Breast epithelium (tissue), 4 donors: ENCODE measurements at places on chromosomes 3 and 15. TPM values are rescaled to one million over a fixed set of nuclear protein-coding genes. Genes with fewer than 3 reads are reported as not detected.

DNA sequence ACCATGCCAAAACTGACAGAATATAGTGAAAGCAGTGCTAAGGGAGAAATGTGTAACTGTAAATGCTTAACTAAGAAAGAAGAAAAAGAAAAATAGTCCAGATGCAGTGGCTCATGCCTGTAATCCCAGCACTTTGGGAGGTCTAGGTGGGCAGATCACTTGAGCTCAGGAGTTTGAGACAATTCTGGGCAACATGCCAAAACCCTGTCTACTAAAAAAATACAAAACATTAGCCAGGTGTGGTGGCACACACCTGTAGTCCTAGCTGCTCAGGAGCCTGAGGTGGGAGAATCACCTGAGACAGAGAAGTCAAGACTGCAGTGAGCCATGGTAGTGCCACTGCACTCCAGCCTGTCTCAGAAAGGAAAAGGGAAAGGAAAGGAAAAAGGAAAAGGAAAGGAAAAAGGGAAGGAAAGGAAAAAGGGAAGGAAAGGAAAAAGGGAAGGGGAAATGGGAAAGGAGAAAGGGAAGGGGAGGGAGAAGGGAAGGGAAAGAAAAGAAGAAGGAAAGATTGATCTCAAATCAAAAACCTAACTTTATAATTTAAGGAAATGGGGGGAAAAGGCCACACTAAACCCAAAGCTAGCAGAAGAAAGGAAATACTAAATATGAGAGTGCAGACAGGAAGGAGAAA, 20.3 kb downstream of the C3orf33 start:
- DNase-seq = no peak

Gene STRIT1
- not detected for total RNA-seq

Gene FGD5
- 18.7 TPM for total RNA-seq

DNA sequence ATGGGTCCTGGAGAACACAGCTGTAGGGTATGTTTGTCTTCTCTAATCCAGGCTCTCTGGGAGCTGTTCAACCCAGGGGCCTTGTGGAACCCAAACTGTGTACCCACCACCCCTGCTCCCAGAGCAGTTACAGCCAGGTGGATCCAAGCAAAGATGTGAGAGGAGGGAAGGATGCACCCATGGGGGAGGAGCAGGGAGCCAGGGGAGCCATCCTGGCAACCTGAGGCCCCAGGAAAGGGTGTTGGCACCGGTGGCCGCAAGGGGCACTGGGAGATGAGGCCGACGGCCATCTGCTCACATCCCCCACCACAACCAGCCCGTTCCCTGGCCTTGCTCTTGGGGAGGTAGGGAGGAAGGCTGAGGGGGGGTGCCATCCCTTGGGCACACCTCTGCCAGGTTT, 43.2 kb downstream of the CMTM6 start:
- no peak for DNase-seq

DNA sequence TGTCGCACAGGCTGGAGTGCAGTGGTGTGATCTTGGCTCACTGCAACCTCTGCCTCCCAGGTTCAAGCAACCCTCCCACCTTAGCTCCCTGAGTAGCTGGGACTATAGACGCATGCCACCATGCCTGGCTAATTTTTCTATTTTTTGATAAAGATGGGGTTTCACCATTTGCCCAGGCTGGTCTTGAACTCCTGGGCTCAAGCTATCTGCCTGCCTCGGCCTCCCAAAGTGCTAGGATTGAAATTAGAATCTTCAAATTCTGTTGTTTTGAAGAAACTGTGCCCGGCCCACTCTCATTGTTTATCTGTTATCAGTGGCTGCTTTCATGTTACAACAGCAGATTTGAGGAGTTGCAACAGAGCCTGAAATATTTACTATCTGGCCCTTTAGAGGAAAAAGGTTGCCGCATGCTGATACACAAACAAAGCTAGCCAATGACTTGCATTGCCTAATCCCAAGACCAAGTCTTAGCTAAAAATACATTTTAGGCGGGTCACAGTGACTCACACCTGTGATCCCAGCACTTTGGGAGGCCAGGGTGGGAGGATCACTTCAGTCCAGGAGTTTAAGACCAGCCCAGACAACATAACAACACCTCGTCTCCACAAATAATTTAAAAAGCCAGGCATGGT, 43.2 kb upstream of the PPP4R2 start:
- no peak for DNase-seq

DNA sequence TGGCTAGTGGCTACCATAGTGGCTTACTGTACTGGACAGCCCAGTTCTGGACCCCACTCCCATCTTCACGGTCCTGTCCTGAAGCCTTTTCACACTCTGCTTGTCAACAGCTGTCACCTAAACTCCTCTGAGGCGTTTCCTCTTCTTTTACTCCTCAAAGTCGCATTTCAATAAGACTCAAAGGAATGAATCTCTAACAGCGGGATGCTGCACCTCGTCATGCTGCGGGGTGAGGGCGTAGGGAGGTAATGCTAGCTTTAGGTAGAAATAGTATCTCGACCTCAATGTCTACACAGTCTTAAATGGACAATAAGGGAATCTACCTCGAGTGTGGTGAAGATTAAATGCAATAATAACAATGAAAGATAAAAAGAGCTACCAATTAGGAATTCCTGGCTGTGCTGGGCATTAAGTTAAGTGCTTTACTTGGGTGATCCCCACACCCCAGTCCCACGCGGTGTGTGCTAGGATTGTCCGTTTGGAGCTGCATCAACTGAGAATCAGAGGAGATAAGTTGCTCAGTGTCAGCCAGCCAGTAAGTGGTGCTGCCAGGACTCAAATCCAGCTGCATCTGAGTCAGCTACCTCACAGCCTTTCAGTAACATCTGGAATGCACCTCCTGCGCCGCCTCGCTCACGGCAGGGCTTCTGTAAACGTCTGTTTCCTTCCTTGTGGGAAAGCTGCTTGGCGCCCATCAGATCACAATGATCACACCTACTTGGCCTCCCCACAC, 14.0 kb downstream of the PLA2G4D start:
- peak; percentile 14 for DNase-seq
